Gastroesophageal sphincter (tissue), 4 donors: ENCODE measurements at places on chromosomes 3 and 15. TPM values are rescaled to one million over a fixed set of nuclear protein-coding genes. Genes with fewer than 3 reads are reported as not detected.

UTS2B gene
- not detected for total RNA-seq

RETNLB gene
- total RNA-seq = not detected

DNAJC17 gene
- total RNA-seq = 19.1 TPM

DNAH12 gene
- not detected for total RNA-seq

PRR20G gene
- not detected for total RNA-seq

SAMMSON gene
- 2.9 TPM for total RNA-seq

MEF2A gene
- total RNA-seq = 133 TPM

RLBP1 gene
- total RNA-seq = not detected

CLRN1 gene
- total RNA-seq = not detected

SYNPR gene
- total RNA-seq = not detected
